Activated CD8-positive, alpha-beta memory T cell treated with anti-CD3 and anti-CD28 coated beads for 24 hours (primary cell): ENCODE measurements at places on chromosomes 11 and 22.

DNA sequence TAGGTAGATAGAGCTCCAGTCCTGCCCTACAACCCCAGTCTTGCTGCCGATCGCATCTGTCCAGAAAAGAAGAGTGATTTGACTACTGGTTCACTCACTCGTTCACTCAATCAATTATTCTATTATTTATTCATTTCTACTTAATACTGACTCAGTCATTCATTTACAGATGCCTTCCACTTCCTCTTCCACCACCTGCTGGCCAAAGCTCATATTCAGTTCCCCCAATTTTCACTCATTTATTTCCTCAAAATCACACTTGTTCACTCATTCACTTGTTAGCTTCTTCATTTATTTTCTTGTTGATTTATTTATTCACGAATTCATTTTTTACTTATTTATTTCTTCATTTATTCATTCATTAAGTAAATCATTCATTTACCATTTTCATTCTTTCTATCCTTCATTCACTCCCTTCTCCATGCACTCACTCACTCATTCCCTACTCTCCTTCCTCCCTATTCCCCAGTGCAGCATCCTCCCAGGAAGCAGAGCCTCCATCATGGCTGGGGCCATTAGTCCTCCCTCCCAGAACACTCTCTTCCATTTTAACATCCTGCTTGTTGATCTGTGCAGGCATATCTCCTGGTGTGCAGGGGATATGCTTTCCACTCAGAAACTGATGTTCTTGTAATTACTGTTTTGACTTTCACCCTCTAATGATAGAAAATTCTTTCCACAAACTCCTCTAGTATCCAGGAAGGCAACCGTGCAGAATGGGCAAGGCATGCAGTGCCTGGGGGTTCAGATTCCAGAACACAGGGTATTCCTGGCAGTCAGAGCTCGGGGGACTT, 281.0 kb downstream of the TENM4 start:
- no peak for DNase-seq

GRCh38 chr22:37844904-37845329, 783 bp upstream of the ANKRD54 start:
- no peak for DNase-seq

GRCh38 chr11:11081288-11081687, 223.4 kb upstream of the ZBED5 start:
- no peak for DNase-seq

DNA sequence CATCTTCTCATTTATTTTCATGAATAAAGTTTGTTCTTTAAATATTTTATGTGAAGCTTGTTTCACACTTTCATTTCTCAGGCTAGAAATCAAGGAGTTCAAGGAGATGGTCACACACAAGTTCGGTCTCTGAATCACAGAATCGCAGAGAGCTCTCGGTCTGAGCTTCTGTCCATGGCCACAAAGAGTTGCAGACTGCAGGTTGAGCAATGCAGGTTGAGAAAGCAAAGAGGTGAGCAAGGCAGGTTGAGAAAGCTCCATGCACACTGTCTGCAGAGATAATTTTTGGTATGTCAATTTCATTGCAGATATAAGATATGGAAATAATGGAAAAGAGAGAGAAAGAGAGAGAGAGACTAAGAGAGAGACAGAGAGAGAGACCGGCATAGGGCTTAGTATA, 32.9 kb upstream of the VWA5A start:
- DNase-seq = no peak

GRCh38 chr11:68431984-68432645, 28.4 kb upstream of the PPP6R3 start:
- no peak for DNase-seq

DNA sequence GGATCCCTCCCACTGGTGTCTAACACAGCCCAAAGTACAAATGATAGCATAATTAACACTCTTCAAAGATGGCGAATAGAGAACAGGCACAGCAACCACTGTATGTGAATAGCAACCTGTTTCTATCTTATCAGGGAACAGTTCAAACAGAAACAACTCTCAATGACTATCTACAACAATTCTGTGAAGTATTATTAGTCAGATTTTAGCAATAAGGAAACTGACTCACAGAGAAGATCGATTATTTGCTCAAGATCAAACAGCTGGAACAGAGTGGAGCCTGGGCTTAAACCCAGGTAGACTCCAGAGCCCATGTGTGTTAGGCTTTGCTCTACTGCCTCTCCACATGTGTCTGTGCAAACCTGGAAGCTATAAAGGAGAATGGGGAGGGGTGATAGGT, 88.7 kb downstream of the C11orf58 start:
- DNase-seq = no peak

- no peak for DNase-seq
Measured at GRCh38 chr22:43370036-43370435, 26.9 kb upstream of the SCUBE1 start.

GRCh38 chr22:44329179-44329796, 16.5 kb upstream of the SHISAL1 start:
- DNase-seq = no peak

GRCh38 chr22:47043835-47044721, 281.6 kb downstream of the TBC1D22A start:
- no peak for DNase-seq

DNA sequence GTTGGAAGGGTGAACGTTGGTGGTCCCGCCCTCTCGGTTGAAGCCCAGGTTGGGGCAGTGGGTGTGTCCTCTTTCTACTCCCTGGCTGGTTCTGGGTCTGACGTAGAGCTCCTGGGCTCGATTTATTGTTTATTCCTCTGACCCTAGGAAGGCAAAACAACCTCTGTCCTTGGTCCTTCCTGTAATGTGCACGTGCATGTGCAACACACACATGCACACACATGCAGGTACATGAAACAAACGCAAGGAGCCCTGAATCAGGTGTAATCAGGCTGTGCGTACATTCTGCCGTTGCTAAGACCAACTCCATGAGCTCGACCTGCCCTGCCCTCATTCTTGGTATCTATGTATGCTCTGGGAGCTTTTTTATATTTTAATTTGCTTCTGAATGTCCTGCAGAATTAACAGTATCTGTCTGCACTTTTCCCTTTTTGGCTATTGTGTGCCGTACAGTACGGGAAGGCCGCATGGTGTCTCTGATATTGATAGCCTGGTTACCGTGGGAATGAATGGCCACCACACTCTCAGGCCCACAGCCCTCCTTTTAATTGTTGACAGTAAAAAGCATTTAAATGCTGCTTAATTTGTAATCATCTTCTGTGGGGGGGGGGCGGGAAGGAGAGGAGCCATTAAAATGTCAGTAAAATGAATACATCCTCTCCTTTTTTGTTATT, 66.0 kb upstream of the NNMT start:
- no peak for DNase-seq

GRCh38 chr11:120566176-120566575, 54.6 kb downstream of the GRIK4 start:
- DNase-seq = no peak

DNA sequence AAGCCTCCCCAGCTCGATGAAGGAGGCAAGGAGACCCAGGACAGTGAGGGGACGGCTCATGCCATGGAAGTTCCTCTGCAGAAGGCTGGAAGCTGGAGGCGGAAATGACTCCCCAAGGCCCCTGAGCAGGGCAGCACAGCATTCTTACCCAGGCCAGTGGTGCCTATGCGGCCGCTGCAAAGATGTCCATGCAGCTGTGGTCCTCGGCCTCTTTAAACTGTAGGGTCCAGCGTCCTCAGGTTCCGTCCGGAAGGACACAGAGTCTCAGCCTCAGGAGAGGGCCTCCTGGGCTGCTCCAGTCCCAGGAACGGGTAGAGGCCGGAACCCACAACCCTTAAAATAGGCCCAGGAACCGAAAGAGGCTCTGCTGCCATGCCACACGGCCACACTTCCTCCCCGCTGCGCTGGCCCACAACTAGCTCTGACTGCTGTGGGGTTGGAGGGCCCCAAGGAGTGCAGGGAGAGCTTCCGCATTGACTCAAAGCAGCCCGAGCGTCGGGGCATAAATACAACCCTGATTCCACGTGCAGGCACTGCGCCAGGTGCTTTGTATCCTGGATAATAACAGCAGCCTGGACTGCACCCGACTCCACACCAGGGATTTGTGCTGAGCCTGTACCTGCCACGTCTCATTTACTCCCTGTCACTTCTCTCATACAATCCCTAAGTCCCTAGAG, 5.5 kb downstream of the KIAA0930 start:
- no peak for DNase-seq

DNA sequence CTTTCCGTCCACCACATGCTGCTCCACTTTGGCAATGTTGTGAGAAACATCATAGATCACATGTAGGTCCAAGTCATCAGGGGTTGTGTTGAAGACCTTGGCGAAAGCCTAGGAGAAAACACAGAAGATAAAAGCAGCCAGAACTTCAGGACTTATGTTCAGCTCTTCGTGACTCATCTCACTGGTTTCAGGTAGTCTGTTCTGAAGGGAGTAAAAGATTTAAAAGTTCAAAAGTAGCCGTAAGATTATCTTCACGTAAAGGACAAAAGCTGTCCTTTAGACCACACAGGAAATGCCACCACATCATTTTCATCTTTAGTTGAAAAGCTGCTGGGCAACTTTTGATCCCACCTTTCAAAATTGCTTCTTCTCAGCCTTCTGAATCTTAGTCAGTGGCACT, 16.9 kb downstream of the RTCB start:
- DNase-seq = no peak

GRCh38 chr11:127252321-127252720, 251.8 kb upstream of the KIRREL3 start:
- DNase-seq = no peak

DNA sequence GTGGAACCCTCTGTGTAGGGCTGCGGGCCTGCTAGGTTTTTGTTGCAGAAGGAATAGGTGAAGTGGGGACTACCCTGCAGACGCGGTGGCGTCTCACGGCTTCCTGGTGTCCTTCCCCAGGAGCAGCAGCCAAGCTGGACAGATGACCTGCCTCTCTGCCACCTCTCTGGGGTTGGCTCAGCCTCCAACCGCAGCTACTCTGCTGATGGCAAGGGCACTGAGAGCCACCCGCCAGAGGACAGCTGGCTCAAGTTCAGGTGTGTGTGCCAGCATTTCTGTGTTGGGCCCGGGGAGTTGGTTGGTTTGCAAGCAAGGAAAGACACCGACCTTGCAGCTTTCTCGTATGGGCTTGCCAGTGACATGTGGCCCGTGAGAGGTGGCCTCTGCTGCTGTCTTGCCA, 15.3 kb downstream of the TAB1 start:
- DNase-seq = no peak

DNA sequence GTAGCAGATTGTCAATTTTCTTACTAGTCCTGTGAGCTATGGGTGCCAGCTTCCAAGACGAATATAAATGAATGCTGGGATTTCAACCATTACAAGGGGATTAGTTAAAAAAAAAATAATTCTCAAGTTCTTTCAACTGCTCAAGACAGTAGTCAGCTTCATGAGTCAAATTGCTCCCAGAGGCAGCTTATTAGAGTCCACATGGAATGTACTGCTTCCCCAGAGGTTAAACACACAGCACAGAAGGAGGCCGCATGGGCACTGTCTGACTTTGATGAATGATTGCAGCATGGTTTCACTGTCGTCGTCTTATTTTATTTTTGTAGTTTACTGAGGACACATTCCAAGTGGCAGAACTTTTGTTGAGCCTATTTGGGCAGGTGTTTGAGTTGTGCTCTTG, 563.2 kb downstream of the TMEM135 start:
- no peak for DNase-seq

DNA sequence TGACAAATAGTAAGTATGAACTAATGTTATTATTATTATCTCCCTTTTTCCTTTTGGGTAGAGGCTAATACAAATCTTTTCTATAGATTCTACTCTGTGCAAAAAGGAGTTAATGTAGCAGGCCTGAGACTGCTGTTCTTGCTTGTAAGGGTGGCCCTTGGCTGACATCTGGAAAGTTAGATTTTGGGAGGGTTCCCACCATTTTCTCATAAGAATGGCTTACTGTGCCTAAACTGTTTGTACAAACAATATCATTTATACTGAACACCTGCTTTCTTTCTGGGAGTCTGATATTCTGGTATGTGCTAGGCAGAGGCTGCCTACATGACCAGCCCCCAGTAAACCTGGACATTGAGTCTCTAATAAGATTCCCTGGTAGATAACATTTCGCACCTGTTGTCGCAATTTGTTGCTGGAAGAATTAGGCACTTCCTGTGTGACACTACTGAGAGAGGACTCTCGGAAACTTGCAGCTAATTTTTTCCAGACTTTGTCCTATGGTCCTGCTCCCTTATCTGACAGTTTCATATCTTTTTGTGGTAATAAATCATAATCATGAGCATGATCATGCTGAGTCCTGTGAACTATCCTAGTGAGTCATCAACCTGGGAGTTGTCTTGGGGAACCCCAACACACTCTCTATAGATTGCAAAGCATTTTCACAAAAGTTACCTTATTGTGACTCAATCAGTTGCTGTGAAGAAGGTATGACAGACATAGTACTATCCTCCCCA, 257.7 kb upstream of the CCDC90B start:
- no peak for DNase-seq

DNA sequence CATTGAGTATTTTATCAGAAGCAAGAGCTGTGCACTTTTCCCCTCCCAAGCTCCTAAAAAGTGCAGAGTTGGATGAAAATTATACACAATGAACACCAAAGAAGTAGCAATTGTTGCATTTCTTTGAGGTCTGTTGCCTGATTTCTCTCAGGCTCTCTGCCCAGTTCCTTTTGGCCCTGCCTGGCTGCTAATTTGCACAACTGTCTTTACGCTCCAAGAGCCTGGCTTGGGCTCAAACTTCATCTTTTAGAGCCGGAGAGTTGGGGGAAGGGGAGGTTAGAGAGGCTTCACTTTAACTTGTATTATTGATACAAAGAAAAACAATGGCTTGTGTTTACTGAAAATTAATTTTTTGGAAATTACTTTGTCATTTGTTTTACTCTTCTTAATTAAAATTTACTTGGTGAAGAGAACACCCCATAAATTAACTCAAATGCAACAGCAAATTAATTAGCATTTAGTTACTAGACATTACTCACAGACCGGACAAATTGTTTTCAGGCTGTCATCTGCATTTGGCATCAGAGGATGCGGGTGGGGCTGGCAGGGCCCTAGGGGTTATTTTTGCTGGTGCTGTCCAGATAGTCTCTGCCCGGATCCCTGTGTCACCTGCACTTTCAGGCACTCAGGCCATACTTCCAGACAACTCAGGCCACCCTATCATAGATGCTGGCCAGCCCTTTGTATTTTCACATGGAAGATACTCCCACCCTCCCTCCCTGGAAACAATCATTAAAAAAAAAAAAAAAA, 407.3 kb downstream of the NXPE2 start:
- DNase-seq = no peak

DNA sequence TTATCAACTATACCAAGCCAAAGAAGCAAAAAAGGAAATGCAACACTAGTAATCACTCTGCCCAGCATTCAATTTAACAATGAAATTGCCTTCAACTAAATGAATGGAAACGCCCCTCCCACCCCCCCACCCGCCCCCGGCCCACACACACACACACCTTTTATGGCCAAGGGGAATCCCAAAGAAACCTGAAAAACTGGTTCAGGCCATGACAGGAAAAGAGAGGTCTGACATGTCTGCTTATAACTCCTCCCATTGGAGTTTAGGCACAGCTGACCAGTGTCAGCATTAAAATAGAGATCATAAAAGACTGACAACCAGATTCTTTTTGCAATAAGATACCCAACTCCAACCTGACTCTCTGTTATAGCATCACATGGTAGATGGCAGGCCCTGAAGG, 42.6 kb downstream of the ACER3 start:
- DNase-seq = no peak

- DNase-seq = no peak
Measured at GRCh38 chr11:101397979-101398378, 185.8 kb downstream of the TRPC6 start.

- no peak for DNase-seq
Measured at GRCh38 chr22:43814264-43814663, 2.2 kb upstream of the EFCAB6 start.

GRCh38 chr11:77672264-77672663, 34.7 kb upstream of the CLNS1A start:
- no peak for DNase-seq

- no peak for DNase-seq
Measured at GRCh38 chr11:65503949-65504673, 5.3 kb downstream of the MALAT1 start.
